Foreskin fibroblast (primary cell): ENCODE measurements at places on chromosomes 2 and 18.

GRCh38 chr2:226524381-226524843, 275.2 kb downstream of the IRS1 start:
- DNase-seq = peak; percentile 89

DNA sequence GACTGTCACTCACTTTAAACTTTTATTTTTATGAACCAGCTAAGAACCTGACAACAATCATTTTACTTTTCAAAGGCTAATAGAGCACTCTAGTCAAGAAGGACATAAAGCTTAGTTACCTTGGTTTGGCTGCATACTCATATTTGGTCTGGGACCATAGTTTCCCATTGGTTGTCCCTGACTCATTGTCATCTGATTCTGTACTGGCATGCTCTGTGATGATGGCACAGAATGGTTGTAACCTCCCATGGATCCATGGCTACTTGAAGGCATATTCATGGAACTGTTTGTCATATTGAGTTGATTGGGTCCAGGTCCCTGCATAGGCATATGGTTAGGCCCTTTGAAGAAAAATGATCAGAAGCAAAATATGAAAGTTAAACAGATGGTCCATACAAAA, 37.9 kb downstream of the SS18 start:
- peak; percentile 12 for DNase-seq

GRCh38 chr2:238113611-238114010, 13.5 kb downstream of the ESPNL start:
- DNase-seq = no peak

- DNase-seq = no peak
Observed at GRCh38 chr2:127985026-127985734, 42.7 kb downstream of the SAP130 start.

GRCh38 chr2:111653913-111654312, 230.1 kb downstream of the ANAPC1 start:
- no peak for DNase-seq

GRCh38 chr2:144708626-144709025, 188.7 kb upstream of the ZEB2 start:
- no peak for DNase-seq

GRCh38 chr2:45631955-45632354, 19.5 kb upstream of the PRKCE start:
- DNase-seq = no peak

- DNase-seq = peak; percentile 39
Observed at GRCh38 chr2:196464311-196464710, 175.2 kb upstream of the CCDC150 start.

- no peak for DNase-seq
Observed at GRCh38 chr18:29062921-29063320, 886.0 kb upstream of the CDH2 start.

DNA sequence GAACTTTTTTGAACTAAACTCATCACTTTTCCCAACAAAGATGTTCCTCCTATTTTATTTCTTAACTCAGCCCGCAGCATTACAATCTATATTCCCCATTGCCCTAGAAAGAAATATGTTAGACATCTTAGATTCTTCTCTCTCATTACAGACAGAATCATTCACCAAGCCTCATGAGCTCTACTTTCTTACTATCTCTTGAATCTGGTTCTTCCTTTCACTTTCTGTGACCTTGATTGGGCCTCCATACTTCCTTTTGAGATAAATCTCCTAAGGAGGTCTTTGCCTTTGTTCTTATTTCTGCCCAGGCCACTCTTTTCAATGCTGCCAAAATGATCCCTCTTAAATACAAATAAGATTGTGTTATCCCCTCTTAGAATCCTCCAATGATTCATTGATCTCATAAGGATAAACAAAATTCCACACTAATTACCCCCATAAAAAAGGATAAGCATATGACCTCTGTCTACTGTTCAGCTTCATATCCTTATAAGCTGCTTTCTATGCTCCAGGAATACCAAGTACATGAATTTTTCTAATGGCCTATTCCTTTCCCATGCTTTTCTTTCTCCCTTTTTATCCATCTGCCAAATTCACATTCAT, 400.0 kb downstream of the ARHGAP15 start:
- no peak for DNase-seq

DNA sequence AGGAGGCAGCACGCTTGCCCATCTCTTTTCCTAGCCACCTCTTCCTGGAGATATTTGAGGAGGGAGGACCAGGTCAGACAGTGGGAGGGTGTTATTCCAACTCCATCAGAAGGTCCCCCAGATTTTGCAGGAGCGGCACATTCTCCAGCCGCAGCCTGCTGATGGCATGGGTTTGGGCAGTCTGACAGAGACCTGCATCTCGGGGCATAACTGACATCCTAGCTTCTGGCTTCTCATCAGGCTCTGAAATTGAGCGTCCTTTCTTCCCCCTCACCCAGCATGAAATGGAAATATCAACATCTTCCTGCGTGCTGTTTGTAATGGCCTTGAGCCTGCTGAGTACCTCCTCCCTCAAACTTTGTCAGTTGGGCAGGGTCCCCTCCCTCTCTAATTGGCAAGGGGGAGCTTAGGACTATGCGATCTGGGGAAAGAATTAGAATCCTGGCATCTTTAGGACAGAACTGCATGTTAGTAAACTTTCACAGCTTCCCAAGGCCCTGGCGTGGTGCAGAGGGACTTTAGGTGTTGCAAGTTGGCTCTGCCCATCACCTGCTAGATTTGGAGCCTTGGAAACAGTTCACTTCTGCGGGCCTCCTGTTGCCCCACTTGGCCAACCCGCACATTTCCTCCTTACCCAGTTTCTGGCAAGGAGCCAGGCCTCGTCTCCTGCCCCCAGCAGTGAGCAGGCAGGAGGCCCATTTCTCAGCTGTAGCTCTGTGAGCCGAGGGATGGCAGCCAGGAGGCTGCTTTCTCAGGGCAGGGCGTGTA, 2.2 kb downstream of the ITM2C start:
- DNase-seq = peak; percentile 30

- no peak for DNase-seq
Observed at GRCh38 chr18:76343938-76344569, 151.0 kb downstream of the ZNF516 start.

GRCh38 chr2:177679611-177680605, 287.3 kb downstream of the AGPS start:
- DNase-seq = no peak

DNA sequence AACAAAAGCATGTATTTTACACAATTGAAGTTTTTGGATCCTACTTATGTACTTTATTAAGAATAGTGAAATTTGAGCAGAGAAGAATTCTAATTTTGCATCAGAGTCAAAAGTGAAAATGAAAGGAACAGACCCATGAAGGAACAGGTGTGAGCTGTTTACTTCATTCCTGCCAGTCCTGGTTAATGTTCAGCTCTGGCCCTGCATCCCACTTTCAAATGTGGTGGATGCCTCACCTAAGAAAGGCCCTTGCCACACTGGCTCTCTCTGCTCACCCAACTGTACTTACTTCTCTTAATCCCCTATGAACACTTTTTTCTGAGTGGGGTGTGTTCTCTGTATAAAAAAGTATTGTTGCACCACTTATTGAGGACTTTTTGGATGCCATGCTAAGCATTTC, 22.2 kb downstream of the FAM110C start:
- no peak for DNase-seq

GRCh38 chr2:149145314-149146295, 107.1 kb downstream of the LYPD6B start:
- DNase-seq = peak; percentile 1

DNA sequence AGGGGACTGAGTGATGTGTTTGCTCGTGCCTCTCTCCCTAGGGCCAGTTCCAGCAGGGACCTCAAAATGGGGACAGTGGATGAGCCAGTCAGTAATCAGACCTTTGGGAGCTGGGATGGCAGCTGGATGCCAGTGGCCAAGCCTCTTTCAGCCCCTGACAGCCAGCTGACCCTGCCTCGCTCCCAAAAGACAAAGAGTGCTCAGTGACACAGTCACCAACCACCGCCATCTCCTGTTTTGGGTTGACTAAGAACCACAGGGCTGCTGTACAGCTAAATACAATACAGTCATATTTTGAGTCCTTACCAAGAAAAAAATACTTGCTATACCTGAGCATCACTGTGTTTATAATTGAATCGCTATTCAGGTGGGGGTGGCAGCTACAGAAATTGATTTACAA, 75.7 kb downstream of the POU3F3 start:
- DNase-seq = no peak

DNA sequence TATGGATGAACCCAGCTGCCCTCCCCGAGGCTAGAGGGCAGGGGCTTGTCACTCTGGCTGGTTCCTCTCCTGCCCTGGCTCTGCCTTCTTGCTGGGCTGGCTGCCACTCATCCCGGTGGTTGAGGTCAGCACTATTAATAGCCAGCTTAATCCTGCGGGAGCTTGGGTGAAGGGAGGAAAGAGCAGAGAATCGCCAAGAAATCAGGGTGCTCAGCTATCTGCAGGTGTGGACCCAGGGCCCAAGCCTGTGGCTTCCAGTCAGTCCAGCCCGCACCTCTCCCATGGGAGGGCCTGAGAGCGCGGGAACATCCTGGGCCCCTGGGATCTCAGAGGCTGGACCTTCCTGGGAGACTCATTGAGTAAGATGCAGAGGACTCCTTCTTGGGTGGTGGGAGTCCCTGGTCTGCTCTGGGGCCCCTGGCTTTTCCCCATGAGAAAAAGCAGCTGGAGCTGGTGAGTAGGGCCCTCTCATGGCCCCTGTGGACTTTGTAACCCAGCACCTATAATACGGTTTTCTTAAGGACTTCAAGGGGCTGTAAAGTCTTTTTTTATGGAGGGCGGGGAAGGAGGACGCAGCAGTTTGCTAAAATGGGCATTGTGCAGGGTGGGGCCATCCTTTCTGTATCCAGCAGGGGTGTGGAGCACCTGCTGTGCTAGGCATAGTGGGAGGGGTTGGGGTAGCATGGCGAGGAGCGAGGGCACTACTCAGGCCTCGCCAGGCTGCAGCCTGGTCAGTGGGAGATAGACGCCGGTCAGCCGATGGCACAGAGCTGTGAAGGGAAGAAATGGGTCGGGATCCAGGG, 27.4 kb upstream of the CNNM3 start:
- DNase-seq = no peak

DNA sequence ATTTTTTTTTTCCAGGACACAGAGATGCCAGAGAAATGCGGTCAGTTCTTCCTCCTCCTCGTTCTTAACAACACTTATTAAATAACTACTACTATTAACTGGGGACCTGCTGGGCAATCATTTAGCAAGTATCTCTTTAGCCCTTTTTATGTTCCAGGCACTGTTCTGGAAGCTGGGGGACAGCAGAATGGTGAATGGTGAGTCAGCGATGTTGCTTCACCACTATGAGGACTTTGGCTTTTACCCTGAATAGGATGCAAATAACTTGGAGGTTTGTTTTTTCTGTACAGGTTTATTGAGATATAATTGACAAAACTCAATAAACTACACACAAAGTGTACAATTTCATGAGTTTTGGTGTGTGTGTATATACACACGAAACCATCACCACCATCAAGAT, 179.9 kb upstream of the MSH6 start:
- DNase-seq = peak; percentile 40

GRCh38 chr2:10392100-10392499, 56.0 kb downstream of the ODC1 start:
- no peak for DNase-seq

GRCh38 chr2:127421116-127421800, 3.0 kb downstream of the PROC start:
- DNase-seq = no peak

- DNase-seq = no peak
Observed at GRCh38 chr2:109018452-109018851, 29.4 kb upstream of the EDAR start.

GRCh38 chr18:52682260-52682659, 342.3 kb downstream of the DCC start:
- no peak for DNase-seq

DNA sequence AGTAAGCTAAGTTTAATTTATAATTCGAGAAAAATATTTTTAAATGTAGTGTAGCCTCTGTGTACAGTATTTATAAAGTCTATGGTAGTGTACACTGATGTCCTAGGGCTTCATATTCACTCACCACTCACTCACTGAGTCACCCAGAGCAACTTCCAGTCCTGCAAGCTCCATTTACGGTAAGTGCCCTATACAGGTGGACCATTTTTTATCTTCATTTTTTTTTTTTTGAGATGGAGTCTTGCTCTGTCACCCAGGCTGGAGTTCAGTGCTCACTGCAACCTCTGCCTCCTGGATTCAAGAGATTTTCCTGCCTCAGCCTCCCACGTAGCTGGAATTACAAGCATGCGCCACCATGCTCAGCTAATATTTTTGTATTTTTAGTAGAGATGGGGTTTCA, 104.2 kb downstream of the PDCL3 start:
- no peak for DNase-seq

DNA sequence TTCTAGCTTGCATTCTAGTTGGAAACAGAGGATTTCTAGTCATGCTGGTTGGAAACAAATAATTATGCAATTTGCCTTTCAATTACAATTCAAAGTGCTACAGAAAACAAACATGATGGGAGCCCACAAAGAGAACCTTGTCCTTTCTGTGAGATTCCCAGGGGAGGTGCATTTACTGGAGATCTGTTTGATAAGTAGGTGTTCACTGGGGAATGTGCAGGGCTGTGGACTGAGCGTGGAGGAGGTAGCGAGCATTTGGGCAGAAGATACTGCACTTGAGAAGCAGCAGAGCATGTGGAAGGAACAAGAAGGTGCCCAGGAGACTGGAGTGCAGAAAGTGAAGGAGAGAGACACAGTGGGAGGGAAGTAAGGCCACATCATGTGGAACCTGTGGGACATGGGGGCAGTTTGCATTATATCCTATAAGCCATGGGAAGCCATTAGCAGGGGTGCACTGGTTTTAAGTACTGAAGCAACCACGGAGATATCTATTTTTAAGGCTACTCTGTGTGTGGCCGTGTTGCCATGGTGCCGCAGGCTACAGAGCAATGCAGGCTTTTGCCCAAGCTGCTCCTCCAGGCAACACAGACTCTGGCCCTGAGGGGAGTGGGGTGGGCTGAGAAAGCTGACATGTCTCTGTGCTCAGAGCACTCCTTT, 154.0 kb downstream of the ANTXR1 start:
- no peak for DNase-seq

GRCh38 chr2:234051374-234052070, 1.0 kb downstream of the SPP2 start:
- peak; percentile 54 for DNase-seq

GRCh38 chr2:205864491-205864890, 182.2 kb downstream of the NRP2 start:
- DNase-seq = no peak

- no peak for DNase-seq
Observed at GRCh38 chr2:9083287-9083686, 79.8 kb upstream of the MBOAT2 start.

GRCh38 chr2:148604927-148605326, 39.6 kb upstream of the EPC2 start:
- no peak for DNase-seq

DNA sequence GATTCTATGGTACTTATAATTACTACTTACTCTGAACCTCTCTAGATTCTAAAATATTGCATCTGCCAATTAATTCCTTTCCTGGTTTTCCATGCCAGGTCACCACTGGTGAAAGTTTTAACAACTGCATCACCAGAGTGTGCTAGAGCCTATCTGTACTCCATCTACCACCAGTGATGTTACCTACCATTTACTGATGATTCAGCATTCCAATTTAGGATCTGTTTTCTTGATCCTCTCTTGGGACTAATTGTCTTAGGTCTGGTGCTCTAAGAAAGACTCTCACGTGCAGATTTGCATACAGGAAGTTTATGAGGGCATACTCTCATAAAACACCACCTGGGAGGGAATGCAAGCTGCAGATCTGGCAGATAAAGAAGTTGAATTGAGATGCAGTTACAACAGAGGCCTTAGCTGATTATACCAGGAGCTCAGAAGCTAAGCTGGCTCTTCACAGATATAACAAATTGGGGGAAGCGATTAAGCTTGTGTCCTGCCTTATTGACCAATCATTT, 347.6 kb upstream of the VRK2 start:
- DNase-seq = no peak

- DNase-seq = no peak
Observed at GRCh38 chr2:130834931-130835765, 1.6 kb upstream of the ARHGEF4 start.

GRCh38 chr2:207390302-207391095, 139.3 kb upstream of the CREB1 start:
- no peak for DNase-seq
